ENCODE measurements at places on chromosomes 2 and 18. TPM values are rescaled to one million over a fixed set of nuclear protein-coding genes. Genes with fewer than 3 reads are reported as not detected.

CDH7 gene
- total RNA-seq: 0.08 TPM

C1QL2 gene
- total RNA-seq: not detected

C2orf80 gene
- not detected for total RNA-seq

BIN1 gene
- 6.5 TPM for total RNA-seq

FIGN gene
- total RNA-seq: 0.61 TPM

DSC2 gene
- total RNA-seq: 0.64 TPM

MC2R gene
- total RNA-seq: not detected

HOXD9 gene
- 5.4 TPM for total RNA-seq

IL1R2 gene
- total RNA-seq: not detected

MALL gene
- not detected for total RNA-seq

ANO7 gene
- 0.19 TPM for total RNA-seq

SCYGR4 gene
- not detected for total RNA-seq

RPL37A gene
- total RNA-seq: 3,022 TPM

LINC00305 gene
- total RNA-seq: not detected

INHA gene
- 0.83 TPM for total RNA-seq

MROH2A gene
- not detected for total RNA-seq

FZD7 gene
- total RNA-seq: 13.5 TPM
